ENCODE measurements at places on chromosomes 6 and 20.

DNA sequence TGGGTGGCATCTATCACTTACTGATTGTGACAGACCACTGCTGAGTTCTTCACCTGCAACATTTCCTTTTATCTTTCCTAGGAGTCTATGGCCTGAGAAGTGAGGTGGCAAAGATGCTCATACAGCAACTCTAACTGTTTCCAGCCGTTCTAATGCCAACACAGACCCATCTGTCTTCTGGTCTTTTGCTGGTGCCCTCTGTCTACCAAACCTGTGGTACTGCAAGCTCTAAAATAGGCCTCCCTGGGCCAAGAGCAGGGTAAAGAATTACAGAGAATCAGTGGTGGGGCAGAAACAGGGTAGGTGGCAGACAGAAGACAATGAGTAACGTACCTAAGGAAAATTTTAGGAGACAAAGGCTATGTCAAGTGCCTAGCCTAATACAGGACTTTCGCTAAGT, 611.0 kb upstream of the FLRT3 start:
- no peak for DNase-seq

GRCh38 chr6:130724089-130724488, 103.1 kb upstream of the SMLR1 start:
- no peak for DNase-seq

DNA sequence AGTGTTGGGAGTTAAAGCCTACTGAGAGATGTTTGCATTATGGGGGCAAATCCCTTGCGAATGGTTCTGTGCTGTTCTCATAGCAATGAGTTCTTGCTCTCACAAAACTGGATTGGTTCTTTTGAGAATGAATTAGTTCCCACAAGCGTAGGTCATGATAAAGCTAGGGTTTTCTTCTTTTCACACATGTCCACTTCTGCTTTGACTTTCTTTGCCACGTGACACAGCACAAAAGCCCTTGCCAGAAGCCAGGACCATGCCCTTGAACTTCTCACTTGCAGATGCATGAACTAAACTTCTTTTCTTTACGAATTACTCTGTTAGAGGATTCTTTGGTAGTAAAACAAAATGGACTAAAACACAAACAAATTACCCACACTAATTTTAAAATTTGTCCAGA, 922.8 kb downstream of the EPHA7 start:
- no peak for DNase-seq

GRCh38 chr20:58019027-58019849, 209.2 kb downstream of the ANKRD60 start:
- DNase-seq = peak; percentile 78

- DNase-seq = no peak
Observed at GRCh38 chr6:35955521-35955920, 34.6 kb upstream of the SRPK1 start.

DNA sequence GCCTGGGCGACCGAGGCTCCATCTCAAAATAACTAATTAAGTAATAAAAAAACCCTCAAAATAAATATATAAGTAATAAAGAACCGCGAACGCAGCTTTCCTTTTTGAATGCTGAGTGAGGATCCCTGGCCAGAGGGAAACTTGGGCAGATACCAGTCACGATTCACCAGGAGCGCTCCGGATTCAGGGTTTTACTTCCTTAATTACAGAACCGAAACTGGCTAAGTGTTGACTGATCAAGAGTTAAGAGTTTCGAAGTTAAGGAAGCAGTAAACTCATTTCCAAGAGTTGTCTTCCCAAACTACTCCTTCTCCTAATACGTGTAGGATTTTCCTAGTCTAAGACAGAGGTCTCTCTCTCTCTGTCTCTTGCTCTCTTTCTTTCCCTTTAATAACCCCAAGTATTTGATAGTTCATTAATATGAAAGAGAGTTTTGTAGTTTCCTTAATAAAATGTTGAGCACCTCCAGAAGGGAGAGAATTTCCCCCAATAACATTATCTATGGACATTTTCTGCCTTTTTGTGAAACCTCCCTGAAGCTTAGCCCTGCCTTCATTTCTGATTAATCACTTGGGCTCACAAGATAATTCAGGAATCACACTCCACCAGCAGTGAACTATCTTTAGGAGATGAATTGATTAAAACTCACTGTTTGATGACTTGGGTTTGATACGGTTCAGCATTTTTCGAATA, 61.4 kb upstream of the ZNF217 start:
- no peak for DNase-seq

GRCh38 chr6:43964659-43965570, 162.3 kb downstream of the MRPL14 start:
- no peak for DNase-seq

- DNase-seq = no peak
Observed at GRCh38 chr6:39080246-39080875, 31.8 kb downstream of the GLP1R start.

DNA sequence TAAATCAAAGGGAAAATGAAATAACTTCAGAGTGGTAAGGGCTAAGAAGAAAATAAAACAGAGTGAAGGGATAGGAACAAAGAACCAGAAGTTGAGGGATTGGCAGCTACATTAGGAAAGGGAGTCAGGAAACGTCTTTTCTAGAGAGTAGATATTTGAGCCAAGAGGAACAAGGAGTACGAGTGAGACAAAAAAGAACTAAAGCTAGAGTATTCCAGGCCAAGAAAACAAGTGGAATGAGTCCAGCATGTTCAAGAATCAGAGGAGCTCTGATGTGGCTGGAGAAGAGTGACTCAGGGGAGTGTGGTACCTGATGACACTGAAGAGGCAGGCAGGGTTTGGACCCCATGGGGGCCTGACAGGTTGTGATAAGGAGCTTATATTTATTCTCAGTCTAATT, 66.3 kb downstream of the CEP162 start:
- DNase-seq = no peak

DNA sequence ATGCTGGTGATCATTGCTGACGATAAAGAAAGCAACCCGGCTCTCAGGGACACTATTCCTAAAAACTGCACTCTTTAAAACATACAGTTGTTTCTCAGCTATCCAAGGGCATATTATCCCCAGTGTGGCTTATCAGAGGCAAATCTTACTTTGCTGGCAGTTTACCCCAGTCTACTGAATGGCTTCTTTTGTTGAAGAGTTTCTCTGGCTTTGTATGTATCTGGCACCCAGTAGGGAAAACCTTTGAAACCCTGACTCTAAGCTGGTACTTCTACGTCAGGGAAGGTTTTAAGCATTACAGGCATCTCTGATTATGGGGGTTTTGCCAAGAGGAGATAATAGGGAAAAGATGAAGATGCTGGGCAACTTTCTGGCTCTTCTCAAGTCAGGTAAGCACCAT, 637.6 kb upstream of the CHD6 start:
- DNase-seq = no peak

DNA sequence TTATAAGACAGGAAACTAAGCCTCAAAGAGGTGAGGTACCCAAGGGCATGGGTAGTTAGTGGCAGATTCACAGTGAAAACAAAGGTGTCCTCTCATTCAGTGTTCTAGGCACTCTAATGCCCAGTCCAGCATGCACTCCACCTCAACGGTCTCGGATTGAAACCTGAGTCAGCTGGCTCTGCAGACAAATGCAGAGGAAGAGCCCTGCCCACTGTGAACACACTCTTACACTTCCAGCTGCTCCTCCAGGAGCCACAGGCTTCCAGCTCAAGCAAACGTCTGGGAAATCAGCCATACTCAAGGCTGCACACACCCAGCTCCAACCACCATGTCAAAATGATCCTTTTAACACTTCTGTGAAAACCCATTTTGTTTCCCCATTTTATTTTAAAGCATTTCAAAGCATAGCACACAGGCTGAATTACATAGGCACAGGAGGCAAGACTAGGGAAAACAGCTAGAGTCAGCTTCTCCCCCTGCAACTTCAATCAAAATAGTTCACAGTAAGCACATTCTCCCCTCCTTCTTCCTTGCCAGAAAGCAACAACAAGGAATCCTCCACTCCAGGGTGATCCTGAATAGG, 3.0 kb upstream of the IL17A start:
- DNase-seq = no peak

DNA sequence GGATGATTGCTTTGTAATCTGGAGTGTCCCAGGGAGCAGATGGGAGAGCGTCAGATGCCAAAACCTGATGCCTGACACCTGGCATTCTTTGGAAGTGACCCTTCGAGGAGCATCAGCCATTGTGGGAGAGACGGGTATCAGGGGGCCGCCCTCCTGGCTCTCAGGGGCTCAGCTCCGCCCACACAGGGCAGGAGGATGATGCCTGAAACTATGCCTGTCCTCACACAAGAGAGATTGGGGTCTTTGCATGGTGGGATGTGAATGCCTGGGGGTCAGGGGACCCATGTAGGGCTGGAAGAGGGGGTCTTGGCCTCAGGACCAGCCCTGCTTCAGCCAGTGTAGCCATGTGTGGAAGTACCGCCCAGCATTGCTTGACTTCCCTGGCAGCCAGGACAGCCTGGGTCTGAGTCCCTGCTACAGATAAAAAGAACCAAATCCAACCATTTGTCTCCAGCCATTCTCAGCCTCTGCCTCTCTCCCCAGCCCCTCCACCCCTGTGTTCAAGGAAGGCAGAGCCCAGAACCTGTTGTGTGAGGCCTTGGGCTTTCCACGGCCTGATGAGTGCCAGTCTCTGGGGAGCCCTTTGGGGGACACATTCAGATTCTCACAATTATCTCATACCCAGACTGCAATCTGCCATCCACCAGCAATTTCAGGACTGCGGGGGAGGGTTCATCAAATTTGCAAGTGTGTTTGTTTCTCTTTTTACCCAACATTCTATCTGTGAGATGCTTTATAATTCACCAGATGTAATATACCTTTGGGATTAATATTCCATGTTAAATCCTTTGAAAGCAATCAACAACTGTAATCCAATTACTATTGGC, 371.2 kb downstream of the PREX1 start:
- no peak for DNase-seq

DNA sequence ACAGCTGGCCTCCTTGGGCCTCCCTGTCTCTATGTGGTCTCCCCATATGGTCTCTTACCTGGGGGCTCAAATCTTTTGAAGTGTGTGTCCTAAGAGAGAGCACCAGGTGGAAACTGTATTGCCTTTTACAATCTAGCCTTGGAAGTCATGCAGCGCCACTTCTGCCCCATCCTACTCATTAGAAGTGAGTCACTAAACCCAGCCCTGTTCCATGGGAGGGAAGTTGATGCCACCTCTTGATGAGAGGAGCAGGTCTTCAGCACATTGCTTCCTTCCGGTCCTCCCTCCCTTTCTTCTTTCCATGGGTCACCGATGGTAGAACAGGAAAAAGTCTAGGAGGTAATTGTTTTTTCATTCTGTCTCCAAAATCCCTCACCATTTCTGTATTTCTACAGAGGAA, 156.3 kb downstream of the FOXA2 start:
- peak; percentile 21 for DNase-seq

DNA sequence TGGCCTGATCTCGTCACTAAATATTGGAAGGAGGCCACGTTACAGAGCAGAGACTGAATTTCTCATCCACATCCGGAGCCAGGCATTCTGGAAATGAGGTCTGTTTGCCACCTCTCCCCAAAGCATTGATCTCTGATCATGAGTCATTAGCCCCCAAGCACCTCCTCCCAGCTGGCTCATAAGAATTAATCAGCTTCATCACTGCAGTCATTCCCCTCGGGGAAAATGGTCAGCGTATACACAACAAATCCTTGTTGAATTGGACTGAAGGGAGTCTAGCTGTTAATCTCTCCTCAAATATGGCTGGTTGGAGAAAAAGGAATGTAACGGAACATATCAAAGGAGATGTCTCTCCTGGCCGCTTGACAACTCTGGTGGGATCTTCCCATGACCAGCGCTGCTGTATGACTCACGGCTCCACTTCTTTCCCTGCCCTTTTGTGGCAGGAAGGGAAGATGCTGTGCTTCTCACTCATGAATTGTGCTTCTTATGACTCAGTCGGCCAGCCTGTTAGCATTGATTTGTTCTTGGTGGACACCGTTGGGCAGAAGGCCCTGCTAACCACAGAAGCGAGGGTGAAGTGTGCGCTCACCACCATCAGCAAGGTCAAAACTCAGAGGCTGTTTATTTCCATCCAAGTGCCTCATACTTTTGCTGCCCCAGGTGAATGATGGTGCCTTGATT, 76.7 kb downstream of the RNF182 start:
- peak; percentile 79 for DNase-seq

- no peak for DNase-seq
Observed at GRCh38 chr6:157185986-157186385, 137.3 kb downstream of the TMEM242 start.

- no peak for DNase-seq
Observed at GRCh38 chr6:113731541-113731940, 125.6 kb upstream of the MARCKS start.

DNA sequence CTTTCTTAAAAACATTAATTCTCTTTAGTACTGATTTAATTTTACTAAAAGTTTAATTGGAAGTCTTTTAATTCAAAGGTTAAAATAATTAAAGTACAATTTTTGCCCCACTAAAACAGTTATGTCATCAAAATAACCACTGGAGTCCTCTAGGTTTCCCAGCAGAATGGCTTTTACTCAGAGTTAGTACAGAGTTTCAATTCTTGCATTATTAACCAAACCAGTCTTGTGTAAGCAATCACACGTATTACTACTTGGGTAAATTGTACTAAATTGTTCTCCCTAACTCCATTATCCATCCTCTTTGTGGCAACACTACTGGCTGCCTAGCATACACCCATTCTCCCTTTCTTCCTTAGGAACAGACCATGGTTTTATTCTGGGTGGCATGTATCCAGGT, 36.9 kb downstream of the CDK19 start:
- DNase-seq = no peak

DNA sequence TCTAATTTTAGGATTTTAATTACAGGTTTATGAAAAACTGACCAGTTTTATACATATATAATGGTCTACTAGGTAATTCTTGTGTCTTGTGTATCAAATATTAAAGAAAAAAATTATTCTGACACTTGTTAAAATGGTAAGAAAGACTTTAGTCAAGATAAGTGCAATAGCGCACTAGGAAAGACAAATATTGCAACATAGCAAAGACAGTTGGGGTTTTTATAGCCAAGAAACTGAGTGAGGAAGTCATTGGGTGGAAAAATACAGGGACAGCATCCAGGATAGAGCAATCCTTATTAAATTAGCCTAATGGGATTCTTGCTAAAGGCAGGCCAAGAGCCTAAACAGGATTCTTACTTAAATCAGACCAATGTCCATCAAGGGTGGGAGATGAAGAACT, 71.1 kb downstream of the ROS1 start:
- DNase-seq = no peak

- peak; percentile 21 for DNase-seq
Observed at GRCh38 chr6:7166410-7167293, 58.9 kb downstream of the RREB1 start.

Measured in SW480 (cell line).